ENCODE measurements at places on chromosomes 12 and 14. TPM values are rescaled to one million over a fixed set of nuclear protein-coding genes. Genes with fewer than 3 reads are reported as not detected.

PRPF39 gene
- total RNA-seq = 43.3 TPM

TEX52 gene
- total RNA-seq = not detected

KIF5A gene
- total RNA-seq = 7.2 TPM

CD163 gene
- total RNA-seq = not detected

PYGL gene
- total RNA-seq = 104 TPM

DHRS2 gene
- 2.1 TPM for total RNA-seq

CLECL1 gene
- total RNA-seq = not detected

PEX5 gene
- 21.5 TPM for total RNA-seq

ARL1 gene
- 129 TPM for total RNA-seq

AQP6 gene
- not detected for total RNA-seq

DNA sequence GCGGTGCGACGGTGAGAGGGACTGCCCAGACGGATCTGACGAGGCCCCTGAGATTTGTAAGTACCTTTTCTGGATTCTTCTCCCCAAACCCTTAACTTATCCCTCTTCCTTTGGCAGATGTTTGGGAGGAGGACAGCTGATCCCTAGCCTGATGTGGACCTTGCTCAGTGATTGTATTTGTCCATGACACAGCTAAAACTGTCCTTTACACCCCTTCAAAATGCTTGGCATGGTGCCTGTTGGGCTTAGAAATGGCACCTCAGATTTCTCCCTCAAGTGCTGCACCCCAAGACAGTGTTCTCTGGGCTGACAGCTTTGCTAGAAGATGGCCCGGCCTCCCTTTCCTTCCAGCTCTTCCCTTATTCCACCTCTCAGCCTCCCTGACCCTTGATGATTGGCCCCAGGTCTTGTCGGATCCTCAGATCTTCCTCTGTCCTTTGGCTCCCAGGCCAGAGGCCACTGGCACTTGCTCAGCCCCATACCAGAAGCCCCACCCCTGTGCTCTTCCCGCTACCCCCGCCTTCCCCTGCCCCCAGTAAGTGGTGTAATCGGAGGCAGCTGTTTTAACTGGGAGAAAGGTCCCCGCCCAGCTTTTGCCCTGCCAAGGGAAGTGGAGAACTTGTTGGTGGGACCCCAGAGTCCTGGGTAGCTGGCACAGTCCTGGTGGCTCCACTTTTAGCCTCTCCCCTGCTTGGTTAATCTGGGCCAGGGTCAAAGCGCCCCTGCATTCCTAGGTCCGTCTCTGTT lies 8.7 kb downstream of the LRP1-AS start:
- no peak for DNase-seq

DNA sequence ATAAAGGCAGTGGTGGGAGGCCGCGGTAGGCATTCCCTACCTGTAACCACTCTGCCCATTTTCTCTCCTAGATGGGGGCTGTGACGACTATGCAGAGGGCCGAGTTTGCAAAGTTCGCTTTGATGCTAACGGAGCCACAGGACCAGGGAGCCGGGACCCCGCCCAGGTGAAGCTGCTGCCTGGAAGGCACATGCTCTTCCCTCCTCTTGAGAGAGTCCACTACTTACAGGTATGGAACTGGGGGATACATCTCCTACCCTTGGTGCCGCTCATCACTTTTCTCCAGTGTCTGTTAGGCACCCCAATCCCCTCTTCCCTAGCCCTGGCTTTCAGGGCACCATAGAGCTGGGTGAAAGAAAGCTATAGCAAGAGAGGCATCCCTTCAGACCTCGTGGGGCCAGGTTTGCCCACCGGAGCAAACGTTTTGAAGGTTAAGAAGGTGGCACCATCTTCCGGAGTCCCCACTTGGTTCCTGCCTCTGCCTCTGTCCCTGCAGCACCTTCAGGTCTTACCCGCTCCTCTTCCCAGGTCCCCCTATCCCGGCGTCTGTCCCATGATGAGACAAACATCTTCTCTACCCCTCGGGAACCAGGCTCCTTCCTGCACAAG lies 2.0 kb upstream of the P3H3 start:
- DNase-seq = no peak

DNA sequence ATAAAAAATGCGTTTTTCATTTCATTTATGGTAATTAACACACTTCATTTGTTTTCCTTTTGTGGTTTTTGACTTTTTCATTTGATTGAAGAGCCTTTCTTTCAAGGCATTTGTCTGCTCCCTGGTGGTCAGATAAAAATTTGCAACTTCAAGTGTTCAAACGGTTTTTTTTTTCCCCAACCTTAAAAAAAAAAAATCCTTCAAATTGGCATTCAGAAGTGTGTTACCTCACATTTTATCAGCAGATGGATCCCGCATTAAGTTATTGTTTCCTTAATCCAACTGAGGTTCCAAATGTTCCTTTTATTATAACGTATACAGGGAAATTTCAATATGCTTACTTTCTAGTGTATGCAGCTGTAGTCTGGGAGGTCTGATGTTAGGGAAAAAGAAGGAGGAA lies 47.2 kb downstream of the MYF5 start:
- DNase-seq = peak; percentile 41

GRCh38 chr12:64218597-64218996 lies 3.5 kb downstream of the KICS2 start:
- DNase-seq = no peak

- DNase-seq = no peak
Observed at GRCh38 chr12:55970775-55971174, 3.1 kb upstream of the RAB5B start.

DNA sequence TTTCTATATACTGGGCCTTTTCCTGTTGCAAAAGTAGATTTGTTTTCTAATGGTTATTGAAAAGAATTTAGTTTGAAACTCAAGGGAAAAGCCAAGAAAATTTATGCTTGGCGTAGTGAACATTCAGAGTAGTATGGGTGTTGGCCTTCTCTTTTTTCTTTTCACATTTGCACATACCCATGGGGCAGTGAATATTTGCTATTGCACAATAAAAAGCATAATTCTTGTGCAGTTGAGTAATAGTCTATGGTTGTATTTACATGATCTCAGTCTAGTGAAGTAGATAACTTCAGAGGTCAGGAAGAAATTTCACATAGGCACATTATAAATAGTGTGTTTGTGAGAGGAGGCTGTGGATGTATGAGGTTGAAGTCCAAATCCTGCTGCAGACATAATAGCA lies 158.1 kb downstream of the FLRT2 start:
- no peak for DNase-seq

DNA sequence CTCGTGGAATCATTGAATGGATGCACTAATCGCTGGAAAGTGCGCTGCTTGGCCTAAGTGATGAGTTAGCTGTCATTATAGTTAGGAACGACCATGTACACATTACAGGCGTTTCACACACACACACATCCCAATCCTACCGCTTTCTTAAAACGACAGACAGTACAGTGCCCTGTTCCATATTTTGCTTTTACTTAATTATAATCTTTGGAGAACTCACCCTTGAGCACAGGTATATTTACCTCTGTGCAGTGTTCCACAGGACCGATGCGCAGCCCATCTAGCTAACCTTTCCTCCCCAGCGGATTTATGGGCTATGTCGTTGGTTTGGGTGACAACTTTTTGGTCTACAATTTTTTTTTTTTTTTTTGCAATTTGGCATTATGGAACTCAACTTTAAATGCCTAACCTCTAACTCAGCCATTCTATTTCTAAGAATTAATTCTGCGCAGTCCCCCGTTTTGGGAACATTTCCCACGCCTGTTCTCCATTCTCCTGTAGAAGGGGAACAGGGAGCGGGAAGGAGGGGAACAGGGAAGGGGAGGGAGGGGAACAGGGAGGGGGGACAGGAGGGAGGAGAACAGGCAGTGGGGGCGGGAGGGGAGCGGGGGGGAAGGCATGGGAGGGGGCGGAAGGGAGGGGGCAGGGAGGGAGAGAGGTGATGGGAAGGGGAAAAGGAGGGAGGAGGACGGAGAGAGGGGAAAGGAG lies 663 bp upstream of the ULK1 start:
- DNase-seq = no peak

DNA sequence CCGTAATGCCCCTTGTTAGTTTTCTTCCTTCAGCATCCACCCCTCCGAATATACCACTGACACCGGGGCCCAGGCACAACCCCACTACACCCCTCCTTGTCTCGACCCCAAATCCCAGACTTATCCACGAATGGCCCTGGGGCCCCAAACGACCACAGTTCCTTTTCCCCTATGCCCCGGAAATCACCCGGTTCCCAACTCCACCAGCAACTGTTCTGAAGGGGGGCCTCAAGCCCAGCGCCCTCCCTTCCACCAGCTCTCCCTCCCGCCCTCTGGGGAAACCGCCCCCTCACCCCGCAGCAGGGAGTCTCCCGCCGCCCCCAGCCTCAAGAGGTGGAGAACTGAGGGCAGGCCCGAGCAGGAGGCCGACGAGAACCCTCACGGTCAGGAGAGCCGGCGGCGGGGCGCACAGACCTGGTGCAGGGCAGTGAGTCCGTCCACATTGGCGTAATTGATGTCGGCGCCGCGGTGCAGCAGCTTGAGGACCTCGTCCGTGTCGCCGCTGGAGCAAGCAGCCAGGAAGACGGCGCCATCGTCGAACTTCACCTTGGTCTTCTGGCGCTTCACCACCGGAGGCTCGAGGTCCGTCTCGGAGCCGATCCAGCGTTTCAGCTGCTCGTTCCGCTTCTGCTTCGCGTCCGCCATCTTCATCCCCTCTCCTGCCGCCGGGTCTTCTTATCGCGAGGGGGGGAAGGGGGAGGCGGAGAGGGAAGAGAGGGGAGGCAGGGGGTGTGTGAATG lies 446 bp downstream of the PPP1R12A start:
- DNase-seq = peak; percentile 29

GRCh38 chr12:32039347-32039746 lies 67.3 kb upstream of the BICD1 start:
- DNase-seq = no peak

- DNase-seq = peak; percentile 80
Observed at GRCh38 chr12:113007166-113007565, 28.8 kb downstream of the OAS2 start.

- no peak for DNase-seq
Observed at GRCh38 chr12:25625146-25625545, 72.1 kb upstream of the LMNTD1 start.

DNA sequence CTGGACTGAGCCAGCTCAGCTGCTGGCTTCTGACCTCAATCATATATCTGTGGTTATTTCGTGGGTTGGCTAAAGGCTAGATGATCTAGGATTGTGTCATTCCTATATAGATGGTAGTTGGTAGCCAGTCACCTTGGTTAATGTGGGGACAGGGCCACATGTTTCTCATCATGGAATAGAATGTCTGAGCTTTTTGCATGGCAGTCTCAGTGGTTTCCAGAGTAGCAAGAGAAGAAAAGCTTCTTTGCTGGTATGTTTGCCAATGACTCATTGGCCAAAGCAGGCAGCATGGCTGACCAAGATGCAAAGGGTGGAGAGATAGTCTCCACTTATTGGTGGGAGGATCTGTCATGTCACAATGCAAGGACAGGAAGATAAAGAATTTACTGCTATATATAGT lies 746.4 kb upstream of the FLRT2 start:
- no peak for DNase-seq

DNA sequence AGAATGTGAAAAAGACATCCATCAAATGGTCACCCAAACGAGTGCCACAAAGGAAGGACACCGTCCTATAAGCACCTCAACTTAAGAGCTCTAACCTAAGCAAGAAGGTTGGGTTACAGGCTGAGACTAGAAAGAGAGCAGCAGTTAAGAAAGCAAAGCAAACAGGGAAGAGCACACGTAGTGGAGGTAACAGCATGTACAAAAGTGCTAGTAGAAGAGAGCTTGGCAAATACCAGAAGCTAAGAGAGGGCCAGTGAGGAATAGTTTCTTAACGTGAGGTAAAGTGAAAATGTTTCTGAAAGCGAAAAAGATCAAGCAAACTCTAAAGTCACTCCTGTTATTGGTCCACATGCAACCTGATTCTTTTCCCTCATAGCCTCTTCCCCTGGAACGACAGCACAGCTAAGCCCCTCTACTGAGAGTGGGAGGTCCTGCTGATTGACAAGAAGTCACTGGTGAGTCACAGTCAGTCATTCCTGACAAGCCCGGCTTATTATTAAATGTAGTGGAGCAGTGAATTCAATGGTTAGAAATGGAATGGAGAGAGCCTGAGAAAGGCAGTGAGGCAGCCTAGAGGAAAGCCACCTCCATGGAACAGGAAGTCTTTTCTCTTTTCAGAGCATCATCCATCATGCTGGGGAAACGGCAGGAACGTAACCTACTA lies 204.4 kb downstream of the SLC25A21 start:
- DNase-seq = no peak

- peak; percentile 3 for DNase-seq
Observed at GRCh38 chr14:90332271-90332584, 487 bp upstream of the NRDE2 start.

DNA sequence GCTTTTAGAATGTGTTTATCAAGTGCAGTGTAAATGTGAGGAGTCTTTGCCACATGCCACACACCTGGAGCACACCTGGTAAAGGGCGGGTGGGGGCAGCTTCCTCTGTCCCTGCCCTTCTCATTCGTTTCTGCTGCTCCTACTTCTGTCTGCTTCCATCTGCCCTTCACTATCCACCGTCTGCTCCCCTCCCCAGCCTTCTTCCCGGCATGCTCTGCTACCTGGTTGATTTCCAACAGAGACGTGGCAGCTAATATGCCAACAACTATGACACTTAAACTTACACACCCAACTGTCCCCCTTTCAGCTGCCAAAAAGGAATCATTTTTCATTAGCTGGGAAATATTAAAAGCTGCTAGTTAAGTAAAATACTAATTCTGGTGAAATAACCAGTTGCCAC lies 9.1 kb upstream of the CARMIL3 start:
- DNase-seq = no peak

DNA sequence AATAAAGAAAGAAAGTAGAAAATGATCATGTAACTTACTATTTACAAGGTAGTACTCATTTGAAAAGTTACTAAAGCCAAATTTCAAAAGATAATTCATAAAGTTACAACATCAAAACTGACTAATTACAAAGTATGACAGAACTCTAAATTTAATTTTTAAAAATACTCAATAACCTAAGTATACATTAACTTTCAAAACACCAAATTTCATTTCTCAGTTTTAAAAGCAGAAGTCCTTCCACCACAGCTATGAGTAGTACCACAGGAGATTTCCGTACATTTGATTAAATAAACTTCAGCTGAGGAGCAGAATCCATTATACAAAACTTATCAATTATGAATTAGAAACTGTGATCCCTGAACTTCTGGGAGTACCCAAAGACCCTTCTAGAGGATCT lies 100.8 kb upstream of the BBS10 start:
- DNase-seq = no peak

DNA sequence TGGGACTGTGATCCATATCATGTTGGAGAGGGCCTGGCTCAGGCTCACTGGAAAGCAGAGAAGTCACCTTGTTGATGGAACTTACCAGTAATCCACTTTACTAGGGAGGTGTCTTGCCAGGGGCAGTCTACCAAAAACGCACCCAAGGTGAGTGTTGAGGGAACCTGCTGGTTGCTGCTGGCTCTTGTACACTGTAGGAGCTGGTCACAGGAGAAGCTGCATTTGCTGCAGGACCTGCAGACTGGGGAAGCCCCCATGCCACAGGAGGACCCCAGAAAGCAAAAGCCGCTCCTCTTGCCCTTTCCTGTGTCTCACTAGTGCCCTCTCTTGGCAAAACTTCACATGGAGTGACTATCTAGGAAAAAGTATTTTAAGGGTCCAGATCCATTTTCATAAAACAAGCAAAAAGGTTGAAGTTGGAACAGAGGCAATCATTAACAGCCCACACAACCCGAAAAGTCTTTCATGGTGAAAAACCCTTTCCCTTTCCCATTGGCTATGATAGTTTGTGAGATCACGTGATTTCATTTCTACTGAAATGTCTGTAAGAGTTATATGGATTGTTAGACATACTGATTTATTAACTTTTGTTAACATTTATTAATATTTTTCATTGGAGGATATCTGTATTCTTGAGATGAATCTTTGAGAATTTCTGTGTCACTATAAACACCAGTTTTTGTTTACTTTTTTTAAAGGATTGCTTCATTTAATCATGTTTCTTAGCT lies 59.2 kb downstream of the RASSF8 start:
- DNase-seq = no peak

GRCh38 chr14:74652541-74652940 lies 40.5 kb upstream of the LTBP2 start:
- DNase-seq = no peak

All from astrocyte (in vitro differentiated cells and primary cell).